WERI-Rb-1 (cell line): ENCODE measurements at places on chromosomes 2 and 18.

DNA sequence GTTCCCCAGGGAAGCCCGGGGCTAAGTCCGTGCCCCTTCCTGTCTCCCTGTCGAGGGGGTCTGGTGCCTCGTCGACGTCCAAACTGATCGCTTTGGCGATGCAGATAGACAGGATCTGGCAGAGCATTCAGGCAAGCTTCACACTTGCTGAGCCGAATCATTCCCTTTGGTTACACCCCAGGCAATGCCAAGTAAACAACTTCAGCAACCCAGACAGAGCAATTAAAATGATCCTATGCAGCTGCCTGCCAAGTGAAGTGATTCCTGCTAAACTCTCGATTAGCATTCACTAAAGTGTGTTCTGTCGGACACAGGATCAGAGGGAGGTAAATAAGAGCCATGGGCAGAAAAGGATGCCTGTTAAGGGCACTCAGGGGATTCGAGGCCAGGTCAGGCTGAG, 108.2 kb upstream of the RAB12 start:
- DNase-seq, result no peak

DNA sequence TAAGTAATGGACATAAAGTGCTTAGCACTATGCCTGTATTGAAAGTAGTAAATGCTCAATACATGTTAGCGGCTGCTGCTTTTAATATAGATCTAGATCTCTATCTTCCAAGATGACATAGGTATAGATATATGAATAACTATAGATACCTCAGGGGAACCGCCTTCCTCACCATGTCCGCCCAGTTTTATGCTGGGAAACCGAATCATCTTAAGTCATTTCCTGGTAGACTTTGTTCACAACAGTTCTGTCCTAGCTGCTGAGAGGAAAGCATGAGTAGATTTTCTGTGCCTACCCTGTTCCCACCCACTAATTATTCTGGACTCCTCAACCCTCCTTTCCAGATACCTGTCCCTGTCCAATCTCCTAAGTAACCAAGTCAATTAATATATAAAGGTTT, 21.6 kb upstream of the ITM2C start:
- DNase-seq, result no peak

GRCh38 chr2:234556848-234557573, 60.1 kb upstream of the ARL4C start:
- no peak for DNase-seq

DNA sequence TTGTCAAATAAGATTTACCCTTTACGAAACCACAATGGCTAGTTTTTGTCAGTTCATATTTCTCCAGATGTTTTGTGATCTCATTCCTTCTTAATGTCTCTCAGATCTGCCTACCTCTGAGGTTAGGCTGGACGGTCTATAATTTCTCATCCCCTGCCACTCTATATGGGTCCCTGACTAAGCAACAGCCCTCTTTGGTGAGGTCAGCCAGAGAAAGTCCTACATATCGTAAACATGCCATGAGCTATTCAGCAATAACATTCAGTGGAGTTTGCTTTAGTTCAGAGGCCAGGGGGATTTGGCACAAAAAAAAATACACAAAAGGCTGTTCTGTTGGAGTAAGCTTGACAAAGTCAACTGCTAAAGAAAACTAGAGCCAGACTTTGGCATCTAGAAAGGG, 192.1 kb upstream of the NCKAP5 start:
- no peak for DNase-seq

DNA sequence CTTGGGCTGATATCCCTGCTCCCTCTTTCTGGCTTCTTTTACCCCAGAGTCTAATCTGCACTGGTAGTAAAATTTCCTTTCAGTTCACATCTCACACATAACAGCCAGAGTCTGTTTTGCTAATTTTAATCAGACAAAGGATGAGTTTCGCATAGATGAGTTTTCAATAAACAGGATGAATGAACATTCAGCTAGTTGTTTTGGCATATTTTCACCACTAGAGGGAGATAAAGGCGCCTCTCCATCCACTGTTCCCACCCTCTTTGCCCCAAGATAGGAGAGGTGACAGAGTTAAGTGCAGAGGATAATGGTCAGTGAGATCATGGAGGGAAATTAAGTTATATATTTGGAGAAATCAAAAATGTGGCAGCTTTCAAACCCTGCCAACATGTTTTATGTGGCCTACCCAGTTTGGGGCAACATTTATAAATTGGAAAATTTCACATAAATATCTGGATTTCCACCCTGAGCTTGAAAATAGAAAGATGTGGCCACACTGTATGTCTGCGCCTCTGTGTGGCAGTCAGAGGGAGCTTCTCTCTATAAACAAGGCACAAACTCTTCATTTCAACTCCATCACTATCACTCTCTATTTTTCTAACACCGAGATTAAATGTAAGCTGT, 48.5 kb upstream of the DTNA start:
- peak; percentile 10 for DNase-seq

DNA sequence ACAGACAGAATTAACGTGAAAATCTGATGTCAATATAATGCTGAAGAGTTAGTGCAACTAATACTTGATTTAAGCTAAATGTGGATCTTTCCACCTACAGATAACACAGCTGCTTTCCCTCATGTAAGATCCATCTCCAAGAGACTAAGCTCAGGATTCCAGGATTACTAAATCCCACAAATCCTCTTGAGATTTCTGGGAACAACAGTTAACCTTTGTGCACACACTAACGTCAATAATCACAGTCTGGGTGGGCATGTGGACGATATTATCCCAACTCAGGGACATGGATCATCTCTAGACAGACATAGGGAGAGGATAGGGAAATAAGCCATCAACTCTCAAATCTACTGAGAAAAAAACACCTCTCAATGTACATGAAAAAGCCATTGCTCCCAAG, 432.6 kb downstream of the SATB2 start:
- DNase-seq, result peak; percentile 23

GRCh38 chr18:28124131-28125029, 52.5 kb downstream of the CDH2 start:
- no peak for DNase-seq

DNA sequence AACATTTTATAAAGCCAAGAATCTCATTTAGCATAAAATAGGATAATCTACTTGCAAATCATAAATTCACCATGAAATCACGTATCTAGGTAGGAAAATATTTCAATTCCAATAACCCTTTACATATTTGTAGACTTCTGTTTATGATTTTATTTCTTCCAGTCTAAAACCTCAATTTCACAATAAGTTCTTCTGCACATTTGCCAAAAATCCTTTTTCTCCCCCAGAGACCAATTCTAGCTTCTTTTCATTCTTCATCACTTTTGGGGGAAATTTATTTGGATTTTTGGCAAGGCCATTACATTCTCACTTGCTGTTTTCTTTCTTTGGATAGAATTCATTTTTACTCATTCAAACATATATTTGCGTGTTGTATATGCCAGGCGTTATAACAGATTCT, 86.8 kb downstream of the SPRED2 start:
- DNase-seq, result no peak

DNA sequence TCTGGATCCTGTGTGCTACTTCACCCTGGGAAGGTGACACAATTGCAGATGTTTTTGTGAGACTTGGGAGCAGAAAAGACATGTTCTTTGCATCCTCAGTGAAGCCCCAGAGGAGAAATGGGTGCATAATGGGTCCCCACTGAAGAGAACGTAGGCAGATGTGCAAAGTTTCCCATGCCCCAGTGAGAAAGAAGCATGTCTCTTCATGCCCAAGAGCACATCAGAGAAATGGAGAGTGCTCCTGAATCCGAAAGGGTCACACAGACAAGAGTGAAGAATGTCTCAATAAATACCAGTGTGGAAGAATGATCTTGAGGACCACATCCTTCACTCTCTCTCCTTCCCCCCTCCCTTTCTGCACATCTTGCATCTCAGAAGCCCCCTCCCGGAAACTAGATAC, 167.7 kb downstream of the TMEM247 start:
- DNase-seq, result no peak

DNA sequence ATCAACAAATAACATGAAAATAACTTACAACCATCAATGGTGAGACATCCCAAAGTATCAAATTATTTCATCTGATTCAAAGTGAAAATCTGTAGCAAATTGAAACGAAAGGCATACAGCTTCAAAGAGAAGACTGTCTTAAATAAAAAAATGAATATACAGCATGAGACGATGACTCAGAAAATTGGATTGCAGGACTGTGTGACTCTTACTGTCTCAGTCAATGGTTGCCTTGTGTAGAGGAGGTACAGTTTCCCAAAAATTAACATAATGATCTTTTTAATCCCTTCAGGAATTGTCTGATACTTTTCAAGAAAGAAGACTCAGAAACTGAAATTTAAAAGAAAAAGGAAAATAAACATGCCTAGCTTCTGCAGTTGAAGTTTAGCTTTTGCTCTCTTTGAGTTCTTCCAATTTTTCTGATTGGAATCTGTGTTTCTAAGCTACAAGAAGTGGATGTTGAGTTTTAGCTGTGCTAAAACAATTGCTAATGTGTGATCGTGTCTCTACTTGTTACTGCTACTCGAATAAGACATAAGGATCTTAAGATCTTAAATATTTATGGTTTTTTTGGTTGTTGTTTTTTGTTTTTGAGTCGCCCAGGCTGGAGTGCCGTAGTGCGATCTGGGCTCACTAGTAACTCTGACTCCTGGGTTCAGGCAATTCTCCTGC, 41.1 kb upstream of the EPB41L3 start:
- DNase-seq, result no peak
